ENCODE measurements at places on chromosomes 4 and X.
A peak's percentile ranks its signal among the peaks of the same experiment; 100 is the strongest.

DNA sequence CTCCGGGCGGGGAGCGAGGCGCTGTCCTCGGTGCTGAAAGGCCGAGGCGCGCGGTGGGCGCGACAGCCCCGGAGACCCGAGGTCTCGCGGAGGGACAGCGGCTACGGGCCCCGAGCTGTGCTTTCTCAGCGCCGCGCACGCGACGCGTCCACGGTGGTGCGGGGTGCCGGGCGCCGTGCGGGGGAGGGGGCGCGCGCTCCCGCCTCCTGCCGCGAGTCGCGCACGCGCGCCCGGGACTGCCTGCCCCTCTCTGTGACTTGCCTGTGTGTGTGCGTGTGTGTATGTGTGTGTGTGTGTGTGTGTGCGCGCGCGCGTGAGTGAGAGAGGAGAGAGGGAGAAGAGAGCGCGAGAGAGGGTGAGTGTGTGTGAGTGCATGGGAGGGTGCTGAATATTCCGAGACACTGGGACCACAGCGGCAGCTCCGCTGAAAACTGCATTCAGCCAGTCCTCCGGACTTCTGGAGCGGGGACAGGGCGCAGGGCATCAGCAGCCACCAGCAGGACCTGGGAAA, at the start of gene GRIA2:
Gene GRIA2 (plus strand): TSS at position 358 of the 511 bp plus-strand sequence. CDS start 315 bp downstream, outside the sequence.
- no peak for DNase-seq

DNA sequence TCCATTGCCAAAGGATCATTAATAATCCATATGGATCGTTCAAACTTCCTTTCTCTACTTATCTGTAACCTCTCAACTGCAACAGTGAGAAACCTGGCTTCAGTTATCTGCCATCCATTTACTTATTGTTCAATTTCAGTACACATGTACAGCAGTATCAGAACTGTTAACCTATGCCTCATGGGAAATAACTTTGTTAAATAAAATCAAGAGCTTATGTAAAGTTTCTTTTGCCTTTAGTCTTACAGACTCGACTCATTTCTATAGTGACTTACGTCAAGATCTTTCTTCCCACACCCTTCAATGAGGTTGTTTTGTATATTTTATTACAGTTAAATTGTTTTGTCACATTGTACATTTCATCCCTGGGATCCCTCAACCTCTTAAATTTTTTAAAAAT, 11.4 kb downstream of the UBQLN2 start:
- no peak for DNase-seq

GRCh38 chr4:898869-899555, 33.1 kb downstream of the GAK start:
- no peak for DNase-seq

- DNase-seq, result no peak
Observed at GRCh38 chr4:118273642-118274041, 79.2 kb downstream of the PRSS12 start.

DNA sequence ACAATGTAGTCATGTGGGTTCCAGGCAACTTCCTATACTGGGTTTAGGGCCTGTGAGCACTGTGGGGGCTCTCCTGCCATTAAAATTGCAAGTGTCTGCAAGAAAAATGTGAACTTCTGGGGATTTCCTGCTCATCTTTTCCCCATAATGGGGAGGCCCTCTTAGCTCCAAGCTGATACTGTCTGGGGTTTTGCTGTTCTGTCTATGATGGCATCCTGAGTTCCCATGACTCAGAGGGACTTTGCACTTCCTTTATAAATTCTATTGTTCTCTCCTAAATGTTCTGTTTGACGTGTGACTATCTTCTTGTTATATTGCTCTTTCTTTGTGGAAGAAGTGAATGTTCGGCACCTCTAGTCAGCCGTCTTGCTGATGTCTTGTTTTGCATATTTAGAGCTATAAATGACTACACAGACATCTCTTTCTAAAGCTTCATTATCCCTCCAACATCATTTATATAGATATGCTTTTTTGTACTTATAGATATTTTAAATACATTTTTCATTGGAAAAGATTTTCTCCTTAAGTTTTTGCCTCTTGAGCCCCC, 465.8 kb downstream of the NAF1 start:
- DNase-seq, result no peak

GRCh38 chr4:139207873-139208403, 30.9 kb upstream of the ELF2 start:
- DNase-seq, result no peak

GRCh38 chr4:113967687-113968086, 11.8 kb downstream of the ARSJ start:
- DNase-seq, result no peak

GRCh38 chr4:101222156-101222845, 125.0 kb downstream of the PPP3CA start:
- no peak for DNase-seq

GRCh38 chrX:36957425-36958328, 50.5 kb upstream of the FAM47C start:
- DNase-seq, result no peak

GRCh38 chr4:139956507-139957017, 197.4 kb downstream of the MAML3 start:
- DNase-seq, result no peak

- no peak for DNase-seq
Observed at GRCh38 chr4:170497689-170498088, 407.9 kb upstream of the AADAT start.

DNA sequence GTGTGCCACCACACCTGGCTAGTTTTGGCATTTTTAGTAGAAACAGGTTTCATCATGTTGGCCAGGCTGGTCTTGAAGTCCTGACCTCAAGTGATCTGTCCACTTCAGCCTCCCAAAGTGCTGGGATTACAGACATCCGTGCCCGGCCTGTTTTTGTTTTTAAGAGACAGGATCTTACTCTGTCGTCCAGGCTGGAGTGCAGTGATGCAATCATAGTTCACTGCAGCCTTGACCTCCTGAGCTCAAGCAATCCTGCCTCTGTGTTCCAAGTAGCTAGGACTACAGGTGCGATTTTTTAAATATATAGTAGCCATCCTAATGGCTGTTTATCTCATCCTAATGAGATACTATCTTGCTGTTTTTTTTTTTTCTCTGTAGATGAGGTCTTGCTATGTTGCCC, 47.6 kb downstream of the RNF212 start:
- DNase-seq, result no peak

- no peak for DNase-seq
Observed at GRCh38 chrX:95903490-95903889, 781.2 kb upstream of the DIAPH2 start.

GRCh38 chr4:18572481-18572880, 550.9 kb upstream of the LCORL start:
- no peak for DNase-seq

GRCh38 chr4:147370881-147371280, 110.0 kb upstream of the EDNRA start:
- DNase-seq, result no peak

DNA sequence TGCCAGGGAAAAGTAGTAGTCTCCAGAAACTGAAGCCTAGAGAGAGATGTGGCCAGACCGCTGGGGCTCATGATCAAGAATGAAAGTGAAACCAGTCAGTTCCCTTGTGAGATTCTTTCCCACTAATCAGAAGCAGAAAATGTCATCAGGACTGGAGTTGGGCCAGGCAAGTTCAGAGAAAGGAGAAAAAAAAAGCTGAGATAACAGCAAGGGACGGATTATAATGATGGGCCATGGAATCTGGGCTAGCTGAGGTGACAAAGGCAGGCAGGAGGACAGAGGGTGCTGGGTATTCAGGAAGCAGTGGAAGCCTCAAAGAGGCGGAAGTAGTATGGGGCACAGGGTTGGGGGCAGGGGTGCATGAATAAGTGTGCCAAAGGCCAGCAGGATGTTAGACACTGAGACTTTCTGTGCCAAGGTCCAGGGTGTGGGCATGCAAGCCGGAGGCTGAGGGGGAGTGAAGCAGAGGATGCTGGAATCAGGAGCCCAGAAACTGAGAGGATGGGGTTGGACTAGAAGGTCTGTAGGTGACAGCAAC, 2.5 kb downstream of the CXorf38 start:
- peak; percentile 20 for DNase-seq

DNA sequence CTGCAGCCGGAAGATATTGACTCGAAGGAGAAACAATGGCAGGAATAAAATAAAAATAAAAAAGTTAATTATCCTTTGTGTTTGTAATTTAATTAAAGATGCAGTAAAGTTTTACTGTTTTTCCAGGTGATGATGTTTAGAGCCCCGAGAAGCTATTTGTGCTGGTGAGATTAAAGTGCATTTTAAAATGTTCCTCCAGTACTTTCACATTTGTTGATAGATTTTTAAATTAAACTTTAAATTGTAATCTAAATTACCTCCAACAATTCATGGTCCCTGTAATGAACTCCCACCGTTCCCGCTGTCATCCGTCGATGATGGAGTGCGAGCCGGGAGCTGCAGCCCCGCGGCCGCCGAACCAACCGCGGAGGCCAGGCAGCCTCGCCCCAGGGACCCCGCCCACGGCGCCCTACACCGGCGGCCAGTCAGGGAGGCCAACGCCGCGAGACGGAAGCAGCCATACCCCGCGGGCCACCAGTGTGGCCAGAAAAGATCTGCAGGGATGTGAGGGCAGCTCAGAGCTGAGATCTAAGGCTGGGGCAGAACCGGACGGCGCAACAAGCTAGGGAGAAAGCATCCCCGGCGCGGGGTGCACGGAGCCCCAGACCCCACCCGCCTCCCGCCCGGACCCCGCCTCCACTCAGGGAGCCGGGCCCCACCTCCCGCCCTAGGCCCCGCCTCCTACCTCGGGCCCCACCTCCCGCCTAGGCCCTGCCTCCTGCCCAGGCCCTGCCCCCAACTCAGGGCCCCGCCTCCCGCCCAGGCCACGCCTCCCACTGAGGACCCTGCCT, 104.0 kb downstream of the FAM53A start:
- peak; percentile 96 for DNase-seq

GRCh38 chrX:13266641-13267345, 53.1 kb downstream of the ATXN3L start:
- DNase-seq, result no peak

DNA sequence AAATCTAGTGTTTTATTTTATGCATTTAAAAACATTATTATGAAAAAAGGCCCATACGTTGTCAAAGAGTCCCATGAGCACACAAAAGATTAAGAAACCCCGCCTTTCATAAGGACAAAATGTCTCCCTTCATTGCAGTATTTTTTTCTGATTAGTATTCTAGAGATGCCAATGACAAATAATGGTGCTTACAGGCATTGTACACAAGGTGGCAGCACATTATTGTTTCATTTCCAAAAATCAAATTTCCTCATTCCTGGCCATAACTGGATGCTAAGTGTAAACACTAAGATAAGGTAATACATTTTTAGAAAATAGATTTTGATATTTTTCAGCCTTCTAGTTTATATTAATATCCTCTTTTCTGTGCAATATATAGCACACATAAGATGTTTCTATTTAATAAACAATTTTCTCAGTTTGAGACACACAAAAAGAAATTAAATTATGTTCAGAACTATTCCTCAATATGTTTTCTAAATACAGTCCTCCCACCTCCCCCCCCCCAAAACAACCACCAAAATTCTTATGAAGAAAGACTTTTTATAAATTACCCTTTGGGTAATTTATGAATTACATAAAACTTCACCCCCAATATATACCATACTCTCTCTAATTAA, 47.7 kb downstream of the TIGD2 start:
- no peak for DNase-seq

GRCh38 chr4:139773560-139774318, 108.1 kb downstream of the MGST2 start:
- DNase-seq, result no peak

DNA sequence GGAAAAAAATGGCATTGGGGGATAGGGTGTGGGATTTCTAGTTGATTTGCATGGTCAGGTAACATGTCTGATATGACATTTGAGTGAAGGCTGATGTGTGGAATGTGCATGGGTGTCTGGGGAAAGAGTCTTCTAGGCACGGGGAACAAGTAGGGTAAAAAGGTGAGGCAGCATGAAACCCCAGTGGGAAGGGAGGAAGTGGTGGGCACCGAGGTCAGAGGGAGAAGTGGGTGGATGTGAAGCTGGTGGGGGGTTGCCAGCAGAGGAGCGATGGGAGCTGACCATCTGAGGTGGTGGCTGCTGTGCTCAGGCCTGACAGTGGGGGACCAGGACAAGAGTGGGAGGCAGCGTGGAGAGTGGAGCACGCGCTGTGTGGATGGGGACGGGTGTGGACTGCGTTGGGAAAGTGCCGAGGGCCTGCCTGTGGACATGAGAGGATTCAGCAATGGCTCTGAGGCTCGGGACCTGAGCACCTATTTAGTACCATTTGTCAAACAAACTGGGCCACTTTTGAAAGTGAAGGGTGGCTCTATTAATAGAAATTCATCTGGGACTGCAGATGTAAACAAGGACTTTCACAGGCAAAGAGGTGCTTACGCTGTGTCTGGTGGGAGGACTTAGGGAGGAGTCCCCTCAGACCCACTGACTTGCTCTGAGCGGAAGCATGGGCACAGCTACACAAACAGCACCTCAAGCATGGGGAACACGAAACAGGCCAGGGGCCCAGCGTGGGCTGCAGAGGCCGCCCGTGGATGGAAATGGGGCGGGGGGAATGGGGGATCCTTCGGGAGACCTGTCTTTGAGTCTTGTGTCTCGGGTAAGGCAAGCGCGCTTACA, 16.7 kb upstream of the S100P start:
- no peak for DNase-seq

GRCh38 chr4:73152893-73153292, 83.4 kb upstream of the COX18 start:
- no peak for DNase-seq

DNA sequence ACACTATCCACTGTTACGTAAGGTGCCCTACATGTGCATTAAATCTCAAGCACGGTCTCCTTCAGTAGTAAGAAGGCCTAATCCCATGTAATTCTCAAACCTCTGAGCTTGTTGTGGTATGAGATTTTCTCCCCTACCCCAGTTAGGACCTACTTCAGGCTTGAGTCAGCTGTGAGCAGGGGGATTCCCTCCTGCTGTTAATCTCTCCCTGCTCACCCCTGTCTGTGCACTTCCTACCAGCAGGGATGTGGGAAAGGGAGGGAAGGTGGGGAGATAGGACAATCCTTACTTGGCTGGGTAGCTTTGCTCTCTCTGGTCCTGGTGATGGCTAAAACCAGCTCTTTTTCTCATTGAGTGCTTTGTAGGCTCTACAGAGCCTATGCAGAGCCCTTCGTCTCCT, 60.8 kb downstream of the PALLD start:
- DNase-seq, result no peak

DNA sequence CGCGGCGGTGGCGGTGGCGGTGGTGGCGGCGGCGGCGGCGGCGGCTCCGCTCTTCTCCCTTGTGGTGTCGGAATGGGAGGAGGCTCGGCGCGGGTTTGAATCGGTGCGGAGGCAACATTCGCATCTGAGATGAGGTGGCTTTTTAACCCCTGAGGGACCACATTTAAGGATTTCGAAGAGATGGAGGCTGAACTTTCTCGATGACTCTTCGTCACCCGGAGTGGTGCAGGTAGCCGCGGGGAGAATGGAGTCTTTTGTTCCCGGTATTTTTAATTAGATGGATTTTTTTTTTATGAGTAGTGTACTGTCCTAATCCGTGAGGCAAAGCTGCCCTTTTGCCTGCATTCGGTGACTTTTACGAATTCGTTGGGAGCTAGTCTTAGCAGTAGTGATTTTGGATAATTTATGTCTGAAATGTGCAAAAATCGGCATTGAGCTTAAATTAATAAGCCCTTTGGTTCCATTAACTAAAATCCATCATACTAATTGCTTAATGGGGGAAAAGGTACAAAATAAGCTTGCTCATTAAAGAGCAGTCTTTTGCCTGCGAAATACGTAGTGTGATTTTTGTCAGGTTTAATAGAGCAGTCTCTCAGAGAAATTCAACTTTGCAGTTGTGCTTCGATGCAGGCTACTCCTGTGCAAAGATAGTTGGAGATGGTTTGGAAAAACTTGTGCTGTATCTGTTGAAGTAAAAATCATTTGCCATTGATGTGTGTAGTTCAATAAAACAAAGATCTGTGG, 206.2 kb downstream of the TENM3 start:
- DNase-seq, result no peak

GRCh38 chr4:91285487-91285886, 1018.3 kb upstream of the GRID2 start:
- DNase-seq, result no peak

All from T-helper 17 cell (primary cell).